ENCODE measurements at places on chromosomes 11 and 22. TPM values are rescaled to one million over a fixed set of nuclear protein-coding genes. Genes with fewer than 3 reads are reported as not detected.

DNA sequence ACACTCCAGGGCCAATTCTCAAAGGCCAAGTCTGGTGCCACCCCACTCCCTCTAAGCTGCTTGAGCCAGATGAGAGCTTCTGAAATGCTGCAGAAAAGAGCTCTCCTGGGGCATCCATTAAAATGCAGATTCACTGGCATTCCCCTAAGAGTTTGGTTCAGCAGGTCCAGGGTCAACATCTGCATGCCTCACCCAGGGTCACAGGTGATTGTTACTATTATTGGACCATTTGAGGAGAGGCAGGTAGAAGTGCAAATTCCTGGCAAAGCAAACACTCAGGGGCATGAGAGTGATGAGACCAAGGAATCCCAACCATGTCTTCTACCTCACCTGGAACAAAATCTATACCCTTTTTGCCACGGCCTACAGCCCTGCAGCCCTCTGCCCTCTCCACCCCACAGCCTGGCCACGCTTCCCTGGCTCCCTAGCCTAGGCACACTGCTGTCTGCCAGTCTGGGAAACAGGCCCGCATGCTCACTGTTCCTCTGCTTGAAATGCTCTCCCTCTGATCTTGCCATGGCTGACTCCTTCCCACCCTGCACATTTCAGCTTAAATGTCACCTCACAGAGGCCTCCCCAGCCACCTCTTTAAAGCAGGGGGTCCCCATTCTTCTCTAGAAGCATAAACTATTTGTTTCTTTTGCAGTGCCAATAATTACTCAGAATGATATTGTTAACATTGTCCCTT, 4.4 kb upstream of the P2RX6 start:
- no peak for DNase-seq

DNA sequence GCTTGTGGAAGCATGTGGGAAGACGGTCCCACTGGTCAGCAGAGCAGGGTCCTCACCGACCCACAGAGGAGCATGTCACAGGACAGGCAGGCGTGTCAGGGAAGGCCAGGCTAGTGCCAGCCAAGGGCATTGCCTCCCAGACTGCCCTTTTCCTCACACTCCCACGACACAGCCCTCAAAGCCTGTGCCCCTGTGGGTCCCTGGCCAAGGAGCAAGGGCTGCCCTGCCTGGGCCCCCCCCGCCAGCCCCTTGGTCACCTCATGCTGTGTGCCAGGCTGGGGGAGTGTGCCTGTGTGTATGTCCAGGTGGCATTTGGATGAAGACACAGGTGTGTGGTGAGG, 74.7 kb downstream of the MED15 start:
- DNase-seq: no peak

GRCh38 chr11:31646216-31646615, 136.6 kb downstream of the ELP4 start:
- DNase-seq: no peak

GRCh38 chr22:46801331-46801811, 38.9 kb downstream of the TBC1D22A start:
- DNase-seq: no peak

GRCh38 chr11:104476454-104476853, 312.5 kb upstream of the PDGFD start:
- no peak for DNase-seq

DNA sequence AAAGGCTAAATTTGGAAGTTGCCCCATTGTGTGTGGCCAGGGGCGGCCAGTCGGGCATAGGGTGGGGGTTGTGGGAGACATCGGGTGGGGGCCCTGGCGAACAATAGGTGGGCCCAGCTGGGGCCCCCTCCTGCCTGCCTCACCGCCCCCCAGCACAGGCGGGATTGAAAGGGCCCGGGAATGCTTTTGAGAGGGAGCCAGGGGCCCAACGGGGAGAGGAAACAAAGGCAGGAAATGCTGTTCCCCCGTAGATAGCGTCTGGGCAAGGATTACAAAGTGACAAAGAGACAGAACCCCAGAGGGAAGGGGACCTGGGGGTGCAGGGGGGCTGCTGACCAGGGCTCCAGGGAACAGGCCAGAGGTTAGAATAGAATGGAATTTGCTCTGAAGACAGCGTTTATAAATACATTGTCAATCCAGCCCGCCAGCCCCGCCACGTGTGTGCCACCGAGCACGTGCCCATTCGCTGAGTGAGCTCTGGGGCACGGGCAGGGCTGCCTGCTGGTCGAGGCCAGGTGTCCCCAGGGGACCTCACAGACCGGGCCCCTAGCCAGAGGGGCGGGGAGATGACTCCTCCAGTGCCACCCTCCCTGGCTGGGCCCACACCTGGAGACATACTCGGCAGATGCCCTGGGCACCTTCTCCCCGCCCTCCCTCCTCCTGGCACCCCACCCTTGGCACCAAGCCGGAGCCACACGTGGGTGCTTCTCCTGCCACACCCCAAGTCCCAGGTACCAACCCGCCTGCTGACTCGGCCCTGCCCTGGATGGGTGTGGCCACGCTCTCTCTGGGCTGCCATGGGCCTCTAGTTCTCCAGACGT, 9.7 kb downstream of the PDGFB start:
- DNase-seq: no peak

- no peak for DNase-seq
These were observed 47.6 kb downstream of the AP2A2 start for GRCh38 chr11:973237-973636.

DNA sequence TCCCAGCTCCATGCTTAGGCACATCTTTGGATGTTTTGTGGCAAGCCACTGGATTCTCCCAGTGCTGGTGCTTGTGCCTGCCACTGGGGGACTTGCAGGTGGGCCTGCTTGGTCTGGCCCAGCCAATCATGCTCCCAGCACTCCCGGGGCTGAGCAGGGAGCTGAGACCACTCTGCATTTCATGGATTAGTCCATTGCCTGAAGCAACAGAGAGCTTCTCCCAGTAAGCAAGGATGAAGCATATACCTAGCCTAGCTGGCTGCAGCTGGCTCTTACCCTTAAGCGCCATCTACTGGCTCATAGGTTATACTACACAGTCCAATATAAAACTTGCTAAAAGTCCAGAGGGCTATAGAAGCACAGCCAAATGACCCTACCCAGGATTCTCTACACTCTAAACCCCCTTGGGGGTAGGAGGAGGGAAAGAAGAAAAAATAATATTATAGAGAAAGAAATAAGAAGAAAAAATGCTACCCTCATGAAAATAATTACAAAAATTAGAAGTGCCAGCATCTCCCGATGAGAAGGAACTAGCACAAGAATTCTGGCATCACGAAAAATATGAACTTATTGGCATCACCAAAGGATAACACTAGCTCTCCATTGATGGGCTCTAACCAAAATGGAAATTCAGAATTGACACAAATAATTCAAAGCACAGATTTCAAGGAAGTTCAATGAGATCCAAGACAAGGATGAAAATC, 275.3 kb downstream of the C11orf87 start:
- DNase-seq: peak; percentile 2

- DNase-seq: no peak
These were observed 66.0 kb upstream of the PPARA start for GRCh38 chr22:46084376-46084775.

SHISA8 gene
- total RNA-seq: not detected

PHOX2A gene
- not detected for total RNA-seq

MS4A4A gene
- total RNA-seq: not detected

Data from glomerular endothelial cell (primary cell).